ENCODE measurements at places on chromosomes 5 and 9. TPM values are rescaled to one million over a fixed set of nuclear protein-coding genes. Genes with fewer than 3 reads are reported as not detected.
A peak's percentile ranks its signal among the peaks of the same experiment; 100 is the strongest.

DNA sequence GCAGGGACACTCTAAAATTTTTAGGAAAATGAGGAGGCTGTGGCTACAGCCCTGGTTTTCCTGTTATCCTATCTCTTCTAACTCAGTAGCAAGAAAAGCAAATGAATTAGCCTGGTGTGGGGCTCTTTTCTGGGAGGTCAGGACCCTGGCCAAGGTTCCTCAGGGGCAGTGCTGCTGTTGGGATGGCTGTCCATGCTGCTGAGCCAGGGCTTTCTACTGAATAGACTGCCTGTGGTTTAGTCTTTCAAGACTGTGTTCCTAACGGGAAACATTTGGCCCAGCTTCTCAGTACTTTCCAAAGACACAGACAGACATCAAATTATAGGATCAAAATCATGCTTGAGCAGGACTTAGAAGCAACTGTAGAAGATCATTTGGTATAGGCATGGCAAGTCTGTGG lies 18.1 kb downstream of the TNC start:
- H3K36me3 ChIP-seq, result no peaks in the 10 kb centered on the region
- no peaks in the 10 kb centered on the region for H3K4me1 ChIP-seq
- H3K27ac ChIP-seq, result no peak overlapping the region
- DNase-seq, result no peak
- peaks cover 19% of the 10 kb centered on the region for H3K27me3 ChIP-seq
- no peak overlapping the region for H3K4me3 ChIP-seq

DNA sequence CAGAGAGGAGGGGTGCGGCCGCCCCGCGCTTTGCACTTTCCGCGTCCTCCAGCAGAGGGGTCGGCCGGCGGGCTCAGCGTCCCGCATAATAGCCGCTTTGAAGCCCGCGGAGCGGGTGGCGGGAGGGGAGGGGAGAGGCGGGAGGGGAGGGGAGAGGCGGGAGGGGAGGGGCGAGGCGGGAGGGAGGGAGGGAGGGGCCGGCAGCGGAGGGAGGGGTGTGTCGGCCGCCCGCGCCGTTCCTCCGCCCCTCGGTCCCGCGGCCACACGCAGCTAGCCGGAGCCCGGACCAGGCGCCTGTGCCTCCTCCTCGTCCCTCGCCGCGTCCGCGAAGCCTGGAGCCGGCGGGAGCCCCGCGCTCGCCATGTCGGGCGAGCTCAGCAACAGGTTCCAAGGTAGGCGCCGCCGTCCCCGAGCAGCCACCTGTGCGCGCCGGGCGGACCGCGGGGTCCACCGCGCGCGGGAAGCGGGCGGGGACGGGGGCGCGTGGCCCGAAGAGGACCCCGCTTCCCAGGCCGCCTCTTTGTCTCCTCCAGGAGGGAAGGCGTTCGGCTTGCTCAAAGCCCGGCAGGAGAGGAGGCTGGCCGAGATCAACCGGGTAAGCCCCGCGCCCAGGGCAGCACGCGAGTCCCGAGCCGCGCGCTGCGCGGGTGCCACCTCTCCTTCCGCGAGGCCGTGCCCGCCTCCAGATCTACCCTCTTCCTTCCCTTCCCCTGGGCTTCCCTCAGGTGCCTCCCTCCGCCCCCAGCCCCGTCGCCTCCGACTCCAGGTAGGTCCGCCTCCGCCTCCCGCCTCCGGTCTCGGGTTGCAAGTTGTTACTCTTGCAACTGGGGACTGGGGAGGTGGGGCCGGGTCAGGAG lies at the start of gene AIF1L:
Gene AIF1L (plus strand): TSS at position 263 of the 857 bp plus-strand sequence. CDS start 99 bp downstream, at position 362.
- H3K36me3 ChIP-seq, result peaks cover 5% of the 10 kb centered on the region
- no peak for DNase-seq
- peaks cover 41% of the 10 kb centered on the region for H3K27me3 ChIP-seq
- peaks cover 8% of the 10 kb centered on the region for H3K4me1 ChIP-seq
- no peak within 1 kb of the TSS for H3K27ac ChIP-seq
- H3K4me3 ChIP-seq, result peak within 1 kb of the TSS; percentile 82

DNA sequence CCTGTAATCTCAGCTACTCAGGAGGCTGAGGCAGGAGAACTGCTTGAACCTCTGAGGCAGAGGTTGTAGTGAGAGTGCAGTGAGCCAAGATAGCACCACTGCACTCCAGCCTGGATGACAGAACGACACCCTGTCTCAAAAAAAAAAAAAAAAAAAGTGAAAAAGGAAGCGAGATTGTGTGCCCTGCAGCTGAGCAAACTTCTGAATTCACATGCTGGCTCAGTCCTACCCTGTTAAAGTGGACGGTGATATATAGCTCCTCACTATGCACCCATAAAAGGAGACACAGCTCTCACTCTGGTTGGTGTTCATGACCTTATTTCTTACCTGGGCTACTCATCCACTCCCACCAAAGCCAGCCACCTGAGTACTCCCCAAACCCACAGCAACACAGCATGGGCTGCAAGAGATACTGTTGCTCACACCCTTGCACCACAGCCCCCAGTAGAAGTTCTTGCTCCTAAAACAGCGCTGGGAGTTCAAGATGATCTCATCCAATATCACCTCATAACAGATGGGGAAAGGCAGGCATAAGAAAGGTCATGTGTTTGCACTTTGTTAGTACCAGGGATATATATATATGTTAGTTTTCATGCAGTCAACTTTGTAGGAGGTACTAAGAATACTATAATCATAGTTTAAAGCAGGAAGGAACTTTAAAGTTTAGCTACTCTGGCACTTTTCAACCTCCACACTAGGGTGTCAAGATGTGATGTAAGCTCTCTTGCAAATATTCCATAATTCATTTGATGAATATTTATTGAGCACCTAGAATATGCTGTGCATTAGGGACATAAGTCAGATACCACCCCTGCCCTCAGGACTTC lies 4.0 kb downstream of the TTLL11 start:
- H3K27me3 ChIP-seq, result no peaks in the 10 kb centered on the region
- H3K36me3 ChIP-seq, result no peaks in the 10 kb centered on the region
- peaks cover 28% of the 10 kb centered on the region for H3K4me1 ChIP-seq
- H3K4me3 ChIP-seq, result no peak overlapping the region

DNA sequence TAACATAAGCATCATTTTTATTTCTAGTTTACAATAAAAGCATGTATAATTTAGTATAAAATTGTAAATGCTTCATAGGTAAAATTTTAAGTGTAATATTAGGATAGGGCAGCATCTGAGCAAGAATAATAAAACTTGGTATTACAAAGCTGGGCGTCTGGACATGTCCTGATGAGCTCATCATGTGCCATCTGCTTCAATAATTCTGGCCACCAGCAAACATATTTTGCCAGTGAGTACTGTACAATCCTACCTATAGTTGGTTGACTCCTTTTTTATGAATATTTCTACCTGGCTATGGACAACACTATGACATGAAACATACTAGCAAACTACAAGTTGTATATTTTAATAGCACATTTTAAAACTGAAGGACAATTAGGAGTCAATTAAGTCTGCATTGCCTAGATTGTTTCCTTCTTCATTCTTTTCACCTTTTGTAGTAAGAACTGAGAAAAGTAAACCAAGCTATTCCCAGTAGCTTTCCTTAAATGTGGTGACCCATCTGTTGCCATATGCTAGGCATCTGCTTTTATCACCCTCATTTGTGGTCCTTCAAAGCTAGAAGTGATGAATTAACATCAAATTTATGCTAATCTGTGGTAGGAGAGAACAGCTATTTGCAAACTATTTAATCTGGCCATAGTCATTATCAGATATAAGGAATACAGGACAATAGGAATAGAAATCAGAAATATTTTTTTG lies 23.4 kb downstream of the LURAP1L start:
- H3K27me3 ChIP-seq, result no peaks in the 10 kb centered on the region
- H3K36me3 ChIP-seq, result no peaks in the 10 kb centered on the region
- H3K4me3 ChIP-seq, result no peak overlapping the region
- H3K27ac ChIP-seq, result no peak overlapping the region
- no peak for DNase-seq
- H3K4me1 ChIP-seq, result no peaks in the 10 kb centered on the region

LCN10 gene
- total RNA-seq, result 0.90 TPM

GRCh38 chr5:21810737-21811316 lies 1042.3 kb downstream of the CDH12 start:
- no peak overlapping the region for H3K27ac ChIP-seq
- H3K4me3 ChIP-seq, result no peak overlapping the region
- no peaks in the 10 kb centered on the region for H3K4me1 ChIP-seq
- DNase-seq, result no peak

DNA sequence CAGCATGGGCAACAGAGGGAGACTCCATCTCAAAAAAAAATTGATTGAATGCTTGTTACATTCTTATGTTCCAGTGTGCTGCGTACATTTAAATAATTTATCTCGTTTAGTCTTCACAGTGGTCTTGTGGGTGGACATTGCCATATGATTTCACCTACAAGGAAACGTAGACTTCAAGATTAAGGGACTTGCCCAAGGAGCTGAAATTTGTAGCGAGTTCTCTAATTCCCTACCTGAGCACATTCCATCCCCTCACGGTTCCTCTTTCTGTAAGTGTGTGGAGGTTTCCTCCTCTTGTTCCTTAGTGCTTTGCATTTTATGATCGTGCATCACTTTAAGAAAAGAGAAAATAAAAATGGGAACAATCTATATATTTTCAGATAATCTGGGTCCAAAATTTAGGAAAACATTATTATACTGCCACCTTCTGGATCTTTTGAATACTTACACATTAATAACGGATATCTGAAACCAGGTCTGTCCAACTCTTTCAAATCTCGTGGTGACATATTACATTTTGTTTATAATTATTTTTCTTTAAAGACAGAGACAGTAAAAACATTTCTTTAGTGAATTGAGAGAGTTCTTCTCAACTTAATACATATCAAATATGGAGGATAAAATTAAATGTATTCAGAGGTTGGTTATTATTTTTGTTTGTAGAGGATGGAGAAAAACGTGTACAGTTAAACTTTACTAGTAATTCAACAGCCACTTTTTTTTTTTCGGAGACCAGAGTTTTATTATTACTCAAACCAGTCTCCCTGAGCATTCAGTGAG lies 29.9 kb upstream of the C7 start:
- H3K27ac ChIP-seq, result no peak overlapping the region
- H3K4me1 ChIP-seq, result peaks cover under 1% of the 10 kb centered on the region
- H3K4me3 ChIP-seq, result no peak overlapping the region
- peaks cover 3% of the 10 kb centered on the region for H3K27me3 ChIP-seq

All from T-helper 17 cell (primary cell).